Left ventricle myocardium superior (tissue), 1 donor: ENCODE measurements at places on chromosomes 7 and 10.

DNA sequence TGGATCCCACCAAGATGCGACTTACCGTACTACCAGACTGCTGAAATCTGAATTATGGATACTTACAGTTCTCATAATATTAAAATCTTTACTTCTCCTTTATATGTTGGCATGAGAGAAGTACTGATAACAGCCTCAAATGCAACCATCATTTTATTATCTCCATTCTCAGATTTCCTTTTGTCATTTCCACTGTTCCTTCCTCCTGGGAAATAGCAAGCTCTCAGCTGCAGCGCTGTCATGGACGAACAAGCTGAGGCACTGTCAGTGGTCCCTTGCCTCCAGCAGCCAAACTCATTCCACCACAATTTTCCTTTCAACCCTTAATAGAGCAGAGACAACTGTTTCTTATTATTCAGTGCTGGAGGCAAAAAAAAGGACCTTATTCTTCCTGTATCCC, 478.4 kb downstream of the ARL4A start:
- DNase-seq, result no peak

DNA sequence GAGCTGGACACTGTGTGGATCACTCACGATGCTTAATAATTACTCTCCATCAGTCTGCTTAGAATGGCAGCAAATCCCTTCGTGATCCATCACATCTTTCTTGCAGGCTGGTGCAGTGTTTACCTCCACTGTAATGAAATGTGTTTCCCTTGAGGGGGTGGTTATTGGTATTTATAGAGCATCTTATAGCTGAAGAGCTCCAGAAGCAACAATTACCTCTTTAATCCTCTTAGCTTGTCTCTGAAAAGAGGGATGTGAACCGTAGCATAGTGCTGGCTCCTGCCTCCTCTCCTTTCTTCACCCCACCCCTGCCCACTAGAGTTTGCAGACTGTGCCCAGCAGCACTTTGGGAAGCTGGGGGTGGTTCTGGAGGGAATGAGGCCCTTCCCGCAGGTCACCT, 132.6 kb downstream of the CAMK1D start:
- DNase-seq, result no peak

GRCh38 chr10:86346799-86347665, 19.6 kb downstream of the GRID1 start:
- peak; percentile 2 for DNase-seq

- no peak for DNase-seq
These were observed 2.1 kb downstream of the SNX10 start for GRCh38 chr7:26293569-26294308.

DNA sequence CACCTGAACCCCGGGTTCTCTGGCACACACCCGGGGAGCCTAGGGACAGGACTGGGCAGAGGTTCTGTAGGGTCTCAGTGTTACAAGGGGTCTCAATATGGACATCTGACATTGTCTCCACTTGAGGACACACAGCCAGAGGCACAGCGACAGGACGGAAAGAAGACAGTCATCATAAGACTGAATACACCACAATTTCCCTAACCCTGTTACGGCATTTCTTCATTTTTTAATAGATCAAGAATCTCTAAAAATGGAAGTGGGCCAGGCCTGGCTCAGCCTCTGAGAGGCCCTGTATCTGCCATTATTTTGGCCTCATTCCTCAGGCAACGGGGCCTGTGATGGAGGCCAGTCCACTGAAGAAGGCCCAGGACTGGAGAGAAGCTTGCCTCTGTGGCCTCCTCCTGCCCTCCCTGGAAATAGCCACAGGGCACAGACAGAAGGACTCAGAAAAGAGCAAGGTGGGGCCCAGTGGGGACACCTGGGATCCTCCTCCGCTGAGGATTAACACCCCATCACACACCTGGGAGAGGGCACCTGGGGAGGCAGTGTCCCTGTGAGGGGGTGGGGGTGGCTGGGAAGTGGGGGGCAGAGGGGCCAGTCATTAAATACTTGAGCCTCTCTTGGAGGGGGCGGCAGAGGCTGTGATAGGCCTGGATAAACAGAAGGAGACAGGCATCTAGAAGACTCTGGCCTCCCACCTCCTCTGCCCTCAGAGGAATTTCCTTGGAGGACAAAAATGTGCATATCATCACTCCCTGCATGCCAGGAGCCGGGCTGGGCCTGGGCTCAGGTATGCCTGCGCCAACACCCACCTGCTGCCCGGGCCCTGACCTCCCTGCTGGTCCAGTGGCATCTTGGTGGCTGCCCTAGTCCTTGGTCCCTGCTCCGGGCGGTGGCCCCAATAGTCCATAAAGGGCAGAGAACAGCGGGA, 8.0 kb downstream of the SPOCK2 start:
- DNase-seq, result peak; percentile 10
